ENCODE measurements at places on chromosomes 5 and 9.

GRCh38 chr5:151357097-151357496 lies 9.7 kb upstream of the SLC36A2 start:
- DNase-seq = no peak

GRCh38 chr9:2043881-2044462 lies 28.8 kb downstream of the SMARCA2 start:
- DNase-seq = no peak

DNA sequence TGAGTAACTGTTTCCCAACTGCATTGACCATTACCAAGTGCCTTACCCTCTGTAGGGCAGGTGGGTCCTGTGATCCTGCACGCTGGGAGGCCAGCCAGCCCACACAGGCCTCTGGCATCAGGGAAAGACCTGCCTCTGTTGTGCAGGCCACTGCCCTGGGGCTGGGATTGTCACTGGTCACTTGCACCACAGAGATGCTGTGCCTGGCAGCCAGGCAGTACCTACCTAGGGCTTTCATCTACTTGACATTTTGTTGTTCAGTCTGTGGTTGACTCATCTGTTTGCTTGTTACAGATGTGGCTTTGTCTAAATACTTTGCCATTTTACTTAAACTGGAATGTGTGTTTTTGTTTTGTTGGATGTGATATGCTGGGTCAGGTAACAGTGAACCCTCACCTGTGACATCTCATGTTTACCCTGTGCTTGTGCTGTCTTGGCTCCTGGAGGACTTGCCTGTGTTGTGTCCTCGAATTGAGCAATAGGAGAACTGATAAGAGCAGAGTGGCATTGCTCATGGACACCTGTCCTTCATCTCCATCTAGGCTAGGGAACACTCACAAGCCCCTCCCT lies 32.8 kb downstream of the SECISBP2 start:
- DNase-seq = no peak

DNA sequence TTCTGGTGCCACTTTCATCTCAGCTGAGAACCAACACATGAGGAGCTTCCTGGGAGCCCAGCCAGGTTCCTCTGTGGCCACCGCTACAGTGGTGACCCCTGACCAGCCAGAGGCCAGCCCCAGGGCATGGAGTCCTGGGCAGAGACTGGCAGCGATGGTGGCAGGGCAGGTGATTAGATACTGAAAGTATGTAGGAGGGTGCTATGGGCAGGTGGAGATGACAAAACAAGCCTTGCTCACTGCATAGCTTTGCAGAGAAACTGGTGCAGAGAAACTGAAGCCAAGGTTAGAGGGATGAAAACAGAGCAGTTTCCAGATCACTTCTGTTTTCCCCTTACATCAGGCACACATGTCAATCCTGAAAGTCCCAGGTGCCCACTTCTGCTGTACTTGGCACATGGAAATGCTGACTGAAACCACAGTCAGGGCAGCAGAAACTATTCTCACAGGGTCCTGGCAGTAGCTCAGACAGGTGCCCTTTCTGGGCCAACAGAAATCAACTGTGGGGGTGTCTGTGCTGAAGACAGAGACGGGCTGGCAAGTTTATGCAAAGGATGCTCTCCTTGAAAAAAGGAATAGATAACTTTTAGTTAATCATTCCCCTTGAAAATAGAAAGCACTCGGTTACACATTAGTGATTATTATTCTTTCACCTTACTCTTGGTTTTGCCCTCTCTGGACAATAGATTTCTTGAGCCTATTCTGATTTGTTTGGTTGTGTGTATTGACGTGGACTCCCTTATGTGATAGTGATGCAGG lies 90.3 kb downstream of the ANKRD55 start:
- no peak for DNase-seq

DNA sequence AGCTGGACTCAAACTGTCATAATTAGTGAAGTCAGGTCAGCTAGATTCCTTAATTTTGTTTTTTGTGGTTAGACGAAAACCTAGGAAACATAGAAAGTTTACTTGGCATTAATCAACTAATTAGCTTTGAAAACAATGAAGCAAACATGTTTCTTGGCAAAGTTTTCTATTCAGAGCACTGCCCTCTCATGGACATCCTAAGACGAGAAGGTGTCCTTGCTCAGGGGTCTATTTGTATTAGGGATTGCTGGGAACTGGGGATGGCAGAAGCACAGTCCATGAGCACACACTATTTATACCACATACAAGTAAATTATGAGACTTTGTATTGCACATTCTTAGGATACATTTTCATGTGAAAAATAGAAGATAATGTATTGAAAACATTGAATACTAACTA lies 49.7 kb downstream of the POC5 start:
- DNase-seq = no peak

GRCh38 chr9:115650768-115651167 lies 502.8 kb upstream of the PAPPA start:
- no peak for DNase-seq

- DNase-seq = no peak
Observed at GRCh38 chr9:121297389-121297788, 29.4 kb downstream of the GSN start.

- no peak for DNase-seq
Observed at GRCh38 chr9:98540476-98540875, 168.3 kb downstream of the GABBR2 start.

GRCh38 chr9:81472701-81473100 lies 216.6 kb downstream of the TLE1 start:
- DNase-seq = no peak

DNA sequence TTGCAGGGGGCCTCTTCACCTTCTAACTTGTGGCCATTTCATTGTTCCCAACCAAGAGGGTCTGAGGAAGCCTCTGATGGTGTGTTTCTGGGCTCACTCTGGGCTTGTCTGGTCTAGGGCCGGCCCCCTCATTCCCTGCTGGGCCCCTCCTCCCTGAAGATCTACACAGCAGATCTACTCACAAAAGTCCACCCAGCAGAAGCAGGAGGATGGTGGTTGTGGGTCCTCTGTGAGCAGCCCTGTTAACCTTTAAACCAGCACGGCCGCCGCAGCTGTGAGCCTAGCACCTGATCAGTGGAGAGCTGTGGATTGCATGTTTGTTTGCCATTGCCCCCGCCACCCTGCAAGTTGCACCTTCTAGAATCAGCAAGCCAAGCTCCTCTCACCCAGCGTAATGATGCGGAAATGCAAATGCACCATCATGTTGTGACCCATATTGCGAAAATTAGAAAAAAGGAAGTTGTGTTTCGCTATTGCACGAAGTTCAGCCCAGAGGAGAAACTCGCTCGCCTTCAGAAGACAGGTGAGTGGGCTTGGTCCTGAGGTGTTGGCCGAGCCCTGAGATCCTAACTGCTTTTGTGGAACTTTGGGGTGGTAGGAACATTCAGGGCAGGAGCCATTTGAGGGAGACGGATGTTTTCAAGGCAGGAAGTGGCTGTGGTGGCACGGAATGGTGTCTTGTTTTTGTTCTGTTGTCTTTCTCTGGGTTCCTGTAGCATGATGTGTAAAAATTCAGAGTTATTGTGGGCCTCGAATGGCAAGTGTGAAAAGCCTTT lies 16.7 kb downstream of the FGD3 start:
- DNase-seq = peak; percentile 89

DNA sequence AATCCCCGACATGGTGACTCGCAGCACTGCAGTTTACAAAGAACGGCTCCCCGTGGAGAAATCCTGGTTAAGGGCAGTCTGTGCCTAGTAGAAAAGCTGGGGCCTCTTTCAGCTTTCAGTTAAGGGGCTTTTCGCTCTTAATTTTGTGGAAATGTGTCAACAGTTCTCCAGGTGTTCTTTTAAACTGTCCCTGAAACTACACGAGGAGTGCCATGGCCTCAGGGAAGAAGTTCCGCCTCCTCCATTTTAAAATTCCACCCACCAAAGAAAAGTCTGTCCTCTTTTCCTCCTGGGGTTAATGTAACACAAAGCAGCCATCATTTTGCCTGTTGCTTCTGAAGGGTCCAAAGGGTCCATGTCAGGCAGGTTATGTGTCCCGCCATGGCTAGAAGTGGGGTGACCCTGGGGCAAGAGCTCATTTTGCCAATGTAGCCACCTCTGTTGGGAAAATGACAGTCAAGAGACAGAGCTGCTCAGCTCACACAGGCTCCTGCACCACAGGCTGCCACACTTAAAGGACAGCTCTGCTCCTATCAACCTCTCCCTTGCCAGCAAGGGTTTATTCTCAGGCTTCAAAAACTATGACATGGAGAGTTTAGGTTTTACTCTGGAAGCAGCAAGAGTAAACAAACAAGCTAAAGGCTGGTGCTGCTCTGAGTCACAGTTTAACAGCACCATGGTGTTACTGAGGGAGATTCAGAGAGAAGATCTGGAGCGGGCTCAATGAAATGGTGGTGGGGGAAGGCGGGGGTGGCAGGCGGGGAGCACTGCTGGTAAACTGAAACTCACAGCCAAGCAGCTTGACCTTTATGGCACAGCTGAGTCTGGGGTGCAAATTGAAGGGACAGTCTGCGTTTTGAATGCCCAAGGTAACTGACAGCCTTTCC lies 3.2 kb downstream of the WHRN start:
- no peak for DNase-seq

- no peak for DNase-seq
Observed at GRCh38 chr9:38445154-38446043, 21.1 kb upstream of the IGFBPL1 start.
